ENCODE measurements at places on chromosomes 1 and 21. TPM values are rescaled to one million over a fixed set of nuclear protein-coding genes. Genes with fewer than 3 reads are reported as not detected.

- DNase-seq = no peak
These were observed 13.0 kb upstream of the GPR137B start for GRCh38 chr1:236129306-236129705.

- DNase-seq = peak; percentile 7
These were observed 166.1 kb upstream of the SAMSN1 start for GRCh38 chr21:14712121-14712715.

GRCh38 chr21:41976611-41977010 lies 22.8 kb upstream of the C2CD2 start:
- DNase-seq = no peak

DNA sequence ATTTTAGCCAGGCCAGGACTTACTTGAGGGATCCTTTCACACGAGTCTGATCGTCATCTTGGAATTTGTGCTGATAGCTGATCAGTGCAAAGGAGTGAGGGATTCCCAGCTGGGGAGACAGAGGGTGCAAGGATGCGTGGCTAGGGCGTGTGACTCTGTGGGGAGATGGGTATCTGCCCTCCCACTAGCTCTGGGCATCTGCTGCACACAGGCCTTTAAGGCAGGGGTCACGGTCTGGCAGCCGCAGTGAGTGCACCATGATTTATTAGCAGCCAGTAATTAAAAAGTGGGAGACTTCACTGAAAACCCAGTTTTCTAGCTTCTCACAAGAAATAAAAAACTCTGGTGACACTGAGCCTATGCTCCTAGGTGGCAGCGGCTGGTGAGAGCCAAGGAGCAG lies 20.4 kb downstream of the THAP3 start:
- DNase-seq = no peak

C1orf116 gene
- 0.06 TPM for polyA plus RNA-seq

GRCh38 chr1:198232940-198233675 lies 76.3 kb downstream of the NEK7 start:
- no peak for DNase-seq
